Non-pigmented ciliary epithelial cell (primary cell): ENCODE measurements at places on chromosomes 2 and 18.

DNA sequence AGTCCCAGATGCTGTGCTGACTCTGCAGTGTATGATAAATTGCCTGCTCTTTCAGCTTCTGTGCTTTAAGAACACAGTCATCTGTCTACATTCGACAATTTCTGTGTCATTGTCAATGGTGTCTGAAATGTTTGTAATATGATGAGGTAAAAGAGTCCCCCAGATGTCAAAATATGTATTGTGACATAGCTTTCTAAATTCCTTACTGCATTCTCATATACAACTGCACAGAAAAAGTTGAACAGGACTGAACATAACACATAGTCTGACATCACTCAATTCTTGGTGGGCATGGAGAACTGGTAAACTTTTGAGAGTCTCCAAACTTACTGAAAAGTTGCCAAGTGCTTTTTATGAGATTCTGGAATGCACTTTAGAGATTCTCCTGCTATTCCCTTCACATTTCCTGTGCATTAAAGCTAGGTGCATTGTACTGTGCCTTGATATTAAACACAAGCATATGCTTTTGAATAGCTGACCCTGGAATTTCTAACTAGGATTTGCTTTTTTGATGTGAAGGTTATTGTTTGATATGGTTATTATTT, 48.1 kb upstream of the ARHGAP28 start:
- no peak for DNase-seq

DNA sequence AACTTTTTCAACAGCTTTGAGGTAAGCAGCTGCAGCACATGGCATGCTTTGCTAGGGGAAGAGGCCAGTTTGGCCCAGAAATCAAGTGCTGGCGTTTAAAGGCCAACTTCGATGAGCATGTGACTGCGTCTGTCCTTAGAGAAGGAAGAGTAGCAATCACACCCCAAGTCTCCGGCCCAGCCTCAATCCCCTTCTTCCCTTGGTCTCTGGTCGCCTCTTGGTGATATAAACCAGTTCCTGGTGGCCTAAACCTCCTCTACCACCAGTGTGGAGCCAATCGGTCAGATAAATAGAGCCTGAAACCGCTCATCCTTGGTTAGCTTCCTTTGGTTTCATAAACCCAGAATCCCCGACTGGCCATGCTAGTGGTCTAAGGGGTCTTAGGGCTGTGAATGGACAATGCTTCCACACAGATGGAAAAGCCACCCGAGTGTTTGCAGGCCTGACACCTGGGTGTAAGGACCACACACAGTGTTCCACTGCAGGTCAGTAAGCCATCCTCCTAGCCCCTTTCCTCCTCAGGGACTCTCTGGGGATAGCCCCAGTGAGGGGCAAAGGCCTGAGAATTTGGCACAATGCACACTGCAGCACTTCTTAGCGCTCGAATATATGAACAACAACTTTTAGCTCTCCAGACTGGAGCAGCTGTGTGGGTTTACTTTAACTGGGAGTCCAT, 23.0 kb upstream of the COX7A2L start:
- DNase-seq: no peak

- no peak for DNase-seq
Observed at GRCh38 chr2:29662861-29663260, 258.5 kb downstream of the ALK start.

DNA sequence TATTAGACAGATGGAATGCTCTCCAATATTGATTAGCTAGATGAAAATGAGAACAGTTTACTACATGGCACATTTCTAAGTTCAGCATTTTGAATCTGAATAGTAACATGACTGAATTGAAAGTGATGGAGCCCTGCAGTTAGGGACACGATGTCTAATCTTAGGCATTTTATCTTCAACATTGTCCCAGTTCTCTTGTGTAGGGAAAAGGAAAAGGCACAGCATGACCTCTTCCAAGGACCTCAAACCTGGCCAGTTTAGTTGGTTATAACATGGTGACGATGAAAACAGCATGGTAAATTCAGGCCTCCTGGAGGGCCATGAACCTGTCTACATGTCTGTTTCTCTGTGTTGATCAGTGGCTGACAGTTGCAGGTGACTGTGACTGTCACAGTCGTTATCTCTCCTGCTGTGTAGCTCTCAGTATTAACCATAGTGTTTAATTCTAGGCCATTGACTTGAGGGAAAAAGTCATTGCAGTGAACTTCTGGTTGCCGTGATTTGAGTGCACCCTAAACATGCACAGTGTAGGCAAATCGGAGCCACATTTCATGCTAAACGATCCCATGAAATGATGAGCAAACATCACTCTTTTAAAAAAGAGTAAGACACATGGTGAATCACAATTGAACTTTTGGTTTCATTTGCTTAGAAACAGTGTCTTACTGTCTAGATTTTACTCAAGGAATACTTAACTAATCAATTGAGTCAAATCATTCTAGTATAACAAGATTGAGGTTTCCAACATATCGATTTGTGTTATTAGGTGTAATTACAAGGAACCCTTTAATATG, 129.7 kb downstream of the PHLPP1 start:
- DNase-seq: no peak

GRCh38 chr18:80246445-80247392, 595 bp downstream of the PARD6G start:
- no peak for DNase-seq

DNA sequence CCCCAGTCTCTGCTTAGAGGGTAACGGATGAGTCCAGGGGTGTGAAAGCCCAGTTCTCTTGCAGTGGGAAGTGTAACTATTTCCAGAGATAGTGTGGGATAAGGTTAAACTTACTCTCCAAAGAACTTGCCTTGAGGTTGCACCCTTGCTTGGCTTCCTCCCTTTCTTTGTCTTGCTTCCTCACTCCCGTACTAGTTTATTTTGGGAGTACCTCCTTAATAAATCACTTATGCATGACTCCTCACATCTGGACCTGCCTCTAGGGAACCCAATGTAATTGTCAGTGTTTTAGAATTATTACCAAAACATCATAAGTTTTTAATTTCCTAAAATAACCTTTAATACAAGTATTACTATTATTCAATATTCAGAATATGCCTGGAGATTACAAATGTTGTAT, 35.2 kb downstream of the CPO start:
- DNase-seq: no peak

DNA sequence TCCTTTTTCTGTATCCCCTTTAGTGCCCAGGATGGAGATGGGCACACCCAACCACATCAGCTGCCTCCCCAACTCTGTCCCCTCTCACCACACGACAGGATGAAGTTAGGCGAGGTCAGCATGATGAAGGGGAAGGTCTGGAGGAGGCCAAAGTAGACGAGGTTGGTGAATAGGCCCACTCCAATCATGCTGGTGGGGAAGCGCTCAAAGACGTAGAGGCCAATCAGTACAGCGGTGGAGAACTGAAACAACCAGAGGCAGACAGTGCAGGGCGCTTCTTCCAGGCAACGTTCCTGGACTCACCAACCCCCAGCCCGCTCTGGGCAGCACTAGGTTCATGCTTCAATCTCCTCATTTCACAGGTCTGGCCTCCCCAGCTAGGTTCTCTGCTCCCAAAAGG, 2.9 kb downstream of the TEX261 start:
- DNase-seq: no peak

DNA sequence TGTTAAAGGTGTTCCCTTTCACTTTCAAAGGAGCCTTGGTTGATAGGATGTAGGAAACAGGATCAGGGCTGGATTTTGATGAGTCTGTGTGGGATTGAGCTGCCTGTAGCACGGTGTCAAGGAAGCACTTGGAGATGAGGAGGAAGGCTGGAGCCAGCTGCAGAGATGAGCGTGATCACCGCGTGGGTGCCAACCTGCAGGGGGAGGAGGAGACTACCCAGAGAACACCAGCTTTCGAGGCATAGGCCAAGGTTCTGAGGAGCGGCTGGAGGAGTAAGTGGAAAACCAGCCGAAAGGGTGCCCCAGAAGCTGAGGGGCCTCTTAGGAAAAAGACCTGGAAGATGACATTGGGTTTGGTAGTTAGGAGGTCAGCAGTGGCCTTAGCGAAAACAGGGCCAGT, 64.2 kb downstream of the TGOLN2 start:
- DNase-seq: no peak

DNA sequence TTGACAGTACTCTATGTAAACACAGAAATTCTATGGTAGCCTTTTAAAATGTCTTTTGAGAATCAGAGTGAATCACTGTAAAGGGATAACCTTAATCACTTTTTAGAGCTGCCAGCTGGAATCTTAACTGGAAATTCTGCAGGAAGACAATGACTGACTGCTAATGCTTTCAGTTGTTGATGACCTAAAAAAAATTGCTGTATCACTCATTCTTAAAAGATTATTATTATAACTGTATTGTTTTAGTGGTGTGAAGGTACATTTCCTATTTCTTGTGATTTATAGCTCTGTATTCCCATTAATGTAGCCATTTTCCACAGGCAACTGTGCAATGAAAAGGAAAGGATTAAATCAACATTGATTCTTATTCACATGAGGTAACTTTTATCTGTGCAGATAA, 260.5 kb downstream of the CALCRL start:
- DNase-seq: no peak

DNA sequence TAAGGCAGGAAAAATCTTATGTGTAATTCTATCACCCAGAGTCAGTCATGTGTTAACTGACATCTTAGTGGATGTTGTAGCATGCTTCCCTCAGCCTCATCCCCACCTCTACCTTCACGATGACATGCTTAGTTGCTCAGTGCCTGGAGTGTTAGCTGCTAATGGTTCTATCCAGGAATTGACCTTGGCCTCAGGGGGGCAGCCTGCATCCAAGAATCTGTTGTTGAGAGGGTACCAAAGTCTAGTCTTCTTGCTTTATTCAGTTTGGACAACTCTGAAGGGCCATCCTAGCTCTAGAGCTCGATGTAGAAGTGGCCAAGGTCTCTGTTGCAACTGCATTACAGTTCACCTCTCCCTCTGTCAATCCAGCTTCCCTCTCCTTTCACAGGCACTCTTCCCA, 61.2 kb downstream of the ACYP2 start:
- peak; percentile 15 for DNase-seq

GRCh38 chr2:100862081-100862480, 42.1 kb downstream of the NPAS2 start:
- no peak for DNase-seq

- DNase-seq: no peak
Observed at GRCh38 chr2:29480426-29480825, 365.2 kb downstream of the CLIP4 start.

GRCh38 chr2:211946960-211947359, 591.6 kb downstream of the ERBB4 start:
- no peak for DNase-seq

DNA sequence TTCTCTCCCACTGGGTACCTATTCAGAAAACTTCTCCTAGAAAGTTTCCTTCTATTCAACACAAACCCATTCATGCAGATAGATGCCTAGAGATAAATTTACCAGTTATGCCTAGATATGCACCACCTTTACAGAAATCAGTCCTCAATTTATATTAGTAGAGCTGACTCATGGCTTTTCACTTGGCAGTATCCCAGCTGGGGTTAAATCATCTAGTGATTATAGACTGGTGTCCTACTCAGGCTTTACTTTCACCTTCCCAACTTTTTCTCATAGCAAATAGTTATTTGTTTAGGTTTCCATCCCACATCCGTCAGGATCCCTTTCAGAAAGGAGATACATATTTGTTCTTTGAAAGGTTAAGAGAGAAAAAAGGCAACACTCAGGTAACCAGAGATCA, 124.5 kb downstream of the AQP4 start:
- no peak for DNase-seq

DNA sequence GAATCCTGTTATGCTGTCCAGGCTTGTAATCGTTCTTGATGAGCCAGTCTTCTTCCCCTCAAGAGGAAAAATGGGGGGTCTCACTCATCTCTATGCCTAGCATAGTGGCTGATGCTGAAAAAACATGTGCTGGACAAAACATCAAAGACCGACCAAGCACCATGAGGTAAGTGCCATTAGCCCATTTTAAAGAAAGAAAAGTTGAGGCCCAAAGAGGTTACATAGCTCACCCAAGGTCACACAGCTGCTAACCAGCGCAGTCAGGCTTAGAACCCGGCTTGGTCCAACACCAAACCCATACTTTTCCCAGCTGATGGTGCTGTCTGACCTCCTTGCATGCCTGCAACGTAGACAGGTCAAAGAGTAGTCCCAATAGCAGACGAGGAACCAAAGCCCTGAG, 156.4 kb downstream of the INHBB start:
- DNase-seq: no peak
